ENCODE measurements at places on chromosomes 2 and 18.
A peak's percentile ranks its signal among the peaks of the same experiment; 100 is the strongest.

DNA sequence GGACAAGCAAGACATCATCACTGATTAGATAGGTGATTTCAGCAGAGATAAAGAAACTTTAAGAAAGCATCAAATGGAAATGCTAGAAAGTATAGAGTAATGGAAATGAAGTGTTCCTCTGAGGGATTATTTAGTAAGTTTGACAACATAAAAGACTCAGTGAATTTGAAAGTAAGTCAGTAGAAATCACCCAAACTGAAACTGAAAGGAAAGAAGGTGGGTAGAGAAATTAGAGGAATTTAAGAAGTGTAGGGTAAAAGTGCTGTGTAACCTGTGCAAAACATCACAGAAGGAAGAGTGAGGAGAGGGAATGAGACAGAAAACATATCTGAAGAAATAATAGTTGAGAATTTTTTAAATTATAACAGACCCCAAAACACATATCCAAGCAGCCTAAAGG is 343.1 kb downstream of the CBLN2 start:
- DNase-seq = no peak

GRCh38 chr18:80143881-80144280 is 34.8 kb downstream of the ADNP2 start:
- DNase-seq = no peak

DNA sequence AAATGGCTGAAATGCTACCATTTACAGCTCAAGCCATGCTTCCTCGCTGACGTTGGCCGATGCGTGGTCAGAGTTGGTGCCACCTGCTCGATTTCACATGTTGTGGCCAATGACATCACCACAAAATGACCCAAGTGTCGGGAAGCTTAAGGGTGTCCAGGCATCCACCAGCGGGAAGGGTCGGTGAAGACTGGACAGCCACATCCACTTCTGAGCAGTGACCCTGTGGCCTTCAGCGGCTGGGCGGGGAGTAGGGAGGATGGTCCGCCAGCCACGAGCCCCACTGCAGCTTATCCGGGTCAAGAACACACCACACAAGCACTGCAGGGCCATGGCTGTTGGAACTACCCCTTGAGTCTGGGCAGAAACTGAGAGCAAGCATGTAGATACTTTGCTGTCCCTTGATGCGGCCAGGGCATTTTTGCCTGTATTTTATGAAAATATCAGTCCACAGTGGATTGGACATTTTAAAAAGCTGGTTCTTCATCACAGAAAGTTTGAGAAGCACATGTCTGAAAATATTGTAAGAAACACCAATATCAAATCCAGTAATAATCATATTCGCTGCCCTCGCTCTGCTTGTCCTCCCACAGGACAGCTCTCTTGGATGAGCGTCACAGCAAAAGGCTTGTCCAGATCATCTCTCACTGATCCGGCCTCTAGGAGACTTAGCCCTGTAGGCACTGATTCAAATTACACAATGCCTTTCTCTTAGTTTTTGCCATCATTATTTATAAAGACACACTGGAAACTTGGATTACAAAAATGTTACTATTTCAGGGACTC is 174.0 kb downstream of the TWIST2 start:
- no peak for DNase-seq

DNA sequence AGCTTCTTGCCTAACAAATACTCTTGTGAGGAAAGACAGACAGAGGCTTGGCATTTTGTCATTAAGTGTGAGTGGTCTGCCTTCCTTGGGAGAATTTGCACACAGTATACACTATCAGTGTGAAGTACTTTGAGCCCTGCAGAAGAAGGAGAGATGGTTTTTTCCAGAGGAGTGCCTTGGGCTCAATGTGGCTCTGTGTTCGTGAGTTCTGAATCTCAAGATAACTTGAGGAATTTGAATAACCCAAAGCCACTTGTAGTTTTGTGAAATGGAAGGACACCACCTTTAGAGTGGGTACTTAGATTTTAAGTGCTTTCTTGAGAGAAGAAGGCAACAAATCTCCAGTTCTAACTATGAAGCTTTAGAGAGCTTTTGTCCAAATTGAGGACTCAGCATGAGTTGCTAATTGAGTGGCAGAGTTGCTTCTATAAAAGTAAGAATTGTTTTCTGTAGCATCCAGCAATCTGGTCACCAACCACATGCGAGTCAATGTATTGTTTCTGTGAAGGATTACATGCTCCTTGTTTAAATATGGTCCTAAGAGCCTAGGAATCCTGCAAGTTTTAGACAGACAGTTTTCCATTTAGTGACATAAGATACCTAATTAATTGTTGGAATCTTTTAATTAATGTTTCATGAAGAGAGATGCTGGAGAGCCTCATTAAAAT is 68.3 kb downstream of the BABAM2 start:
- no peak for DNase-seq

GRCh38 chr18:48818329-48819254 is 132.2 kb downstream of the SMAD7 start:
- no peak for DNase-seq

DNA sequence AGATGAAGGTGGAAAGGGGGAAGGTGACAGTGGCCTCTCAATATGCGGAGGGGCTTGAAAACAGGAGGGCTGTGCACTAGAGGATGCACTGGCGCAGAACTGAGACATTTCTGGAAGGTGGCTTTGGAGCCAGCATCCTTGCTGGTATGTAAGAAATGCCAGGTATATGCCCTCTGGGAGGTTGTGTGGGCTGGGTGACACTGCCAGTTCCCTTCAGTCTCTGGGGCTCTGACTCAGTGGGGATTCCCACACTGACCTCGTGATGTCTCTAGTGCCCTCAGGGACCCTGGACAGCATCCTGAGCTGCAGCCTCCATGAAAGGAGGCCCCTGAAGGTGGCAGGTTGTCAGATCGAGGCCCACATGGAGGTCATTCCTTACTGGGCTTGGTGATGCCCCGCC is 74.0 kb downstream of the AGAP1 start:
- DNase-seq = no peak

DNA sequence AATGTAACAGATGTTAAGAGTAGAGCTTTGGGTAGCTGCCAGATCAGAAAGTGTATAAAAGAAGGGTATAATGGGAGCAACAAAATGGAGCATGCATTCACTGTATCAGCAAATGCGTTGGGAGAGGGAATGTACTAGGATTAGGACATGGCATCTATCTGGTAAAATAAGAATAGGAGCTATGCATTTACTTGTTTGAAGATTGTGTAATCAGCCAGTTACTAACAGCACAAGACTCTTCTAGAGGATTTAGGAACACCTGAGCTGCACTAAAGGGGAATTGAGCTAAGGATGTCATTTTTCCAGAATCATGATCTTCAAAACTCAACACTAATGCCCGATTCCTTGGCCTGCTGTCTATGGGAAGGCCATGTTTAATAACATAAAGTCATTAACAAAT is 394.2 kb upstream of the TNP1 start:
- DNase-seq = no peak

- DNase-seq = no peak
These were observed 1265.0 kb upstream of the PIK3C3 start for GRCh38 chr18:40690062-40690461.

DNA sequence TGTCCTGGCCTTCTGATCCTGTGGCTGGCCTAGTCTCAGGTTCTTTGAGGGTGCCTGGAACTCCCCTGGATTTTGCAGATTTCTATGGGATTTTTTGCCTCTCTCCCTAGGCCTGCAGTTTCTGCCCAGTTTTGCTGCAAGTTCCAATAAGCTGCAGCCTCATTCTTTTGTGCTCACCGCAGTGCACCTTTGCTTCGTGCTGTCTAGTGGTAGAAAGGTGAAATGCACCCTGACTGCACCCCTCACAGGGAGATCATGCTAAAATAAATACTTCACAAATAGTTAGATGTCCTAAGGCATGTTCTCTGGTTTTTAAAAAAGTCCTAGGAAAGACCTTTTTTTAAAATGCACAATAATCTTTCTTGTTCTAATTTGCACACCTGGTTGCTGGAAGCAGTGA is 72.5 kb downstream of the GNAL start:
- DNase-seq = no peak

DNA sequence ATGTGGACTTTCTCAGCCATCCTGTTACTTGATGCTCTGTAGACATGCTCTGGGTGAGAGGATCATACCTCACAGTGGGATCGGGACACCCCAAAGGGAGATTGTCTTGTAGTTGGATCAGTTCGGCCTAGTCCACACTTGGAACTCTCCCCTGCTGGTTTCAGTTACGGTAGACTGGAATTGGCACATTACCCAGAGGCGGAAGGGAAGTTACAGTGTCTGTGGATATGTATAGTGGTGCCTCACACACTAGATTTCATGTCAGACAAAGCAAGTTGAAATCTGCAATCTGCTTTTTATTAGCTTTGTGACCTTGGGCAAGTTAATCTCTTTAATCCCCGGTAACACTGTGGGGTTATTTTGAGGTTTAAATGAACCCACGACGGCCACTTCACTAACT is 16.2 kb upstream of the CTAGE1 start:
- no peak for DNase-seq

DNA sequence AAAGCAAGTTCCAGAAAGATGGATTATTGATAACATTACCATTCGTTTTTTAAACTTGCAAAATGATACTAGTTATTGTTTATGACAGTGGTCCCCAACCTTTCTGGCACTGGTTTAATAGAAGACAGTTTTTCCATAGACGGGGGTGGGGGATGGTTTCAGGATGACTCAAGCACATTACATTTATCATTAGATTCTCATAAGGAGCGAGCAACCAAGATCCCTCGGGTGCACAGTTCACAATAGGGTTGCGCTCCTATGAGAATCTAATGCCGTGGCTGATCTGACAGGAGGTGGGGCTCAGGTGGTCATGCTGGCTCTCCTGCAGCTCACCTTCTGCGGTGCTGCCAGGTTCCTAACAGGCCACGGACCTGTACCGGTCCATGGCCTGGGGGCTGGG is 86.2 kb downstream of the BCL2 start:
- DNase-seq = no peak

GRCh38 chr2:15905267-15905645 is 35.1 kb upstream of the MYCN start:
- no peak for DNase-seq

DNA sequence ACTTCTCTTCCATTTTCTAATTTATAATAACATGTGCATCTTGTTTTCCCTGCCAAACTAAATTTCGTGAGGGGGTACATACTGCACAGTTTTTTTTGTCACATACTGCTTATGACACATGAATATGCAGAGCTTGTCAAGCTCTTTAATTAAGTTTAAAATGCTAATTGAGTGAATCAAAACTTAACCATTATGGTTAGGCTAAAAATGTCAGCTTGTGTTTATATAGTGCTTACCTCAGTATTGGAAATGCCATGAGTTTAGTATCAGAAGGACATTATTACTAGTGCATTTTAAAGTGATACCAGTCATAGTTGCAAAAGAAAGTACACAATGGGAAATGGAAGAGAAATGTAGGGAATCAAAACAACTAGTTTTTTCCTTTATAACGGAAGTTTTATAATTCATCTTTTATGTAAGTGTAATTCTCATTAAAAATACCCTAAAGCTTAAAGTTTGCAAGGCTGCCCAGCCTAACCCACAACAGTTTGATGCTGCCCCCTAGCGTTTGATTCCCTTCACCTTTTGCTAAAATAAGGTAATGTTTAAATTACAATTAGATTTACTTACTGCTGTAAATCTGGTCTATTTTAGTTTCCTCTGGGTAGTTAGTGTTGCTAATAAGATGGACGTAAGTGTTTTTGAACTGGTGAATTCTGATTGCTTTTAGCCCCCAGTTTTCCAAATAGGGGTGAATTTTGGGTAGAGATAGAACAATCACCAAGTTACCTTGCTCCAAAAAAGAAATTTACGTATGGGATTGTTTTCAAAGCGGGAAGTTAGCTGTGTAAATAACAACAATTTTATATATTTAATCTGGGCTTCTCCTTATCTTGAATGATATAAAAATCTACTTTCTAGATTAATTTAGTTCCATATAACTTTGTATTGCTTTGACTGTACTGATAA is 3.2 kb downstream of the SLC39A10 start:
- peak; percentile 90 for DNase-seq

- DNase-seq = no peak
These were observed 288.2 kb downstream of the CTNNA2 start for GRCh38 chr2:79801082-79801481.

- no peak for DNase-seq
These were observed 1760.4 kb upstream of the CELF4 start for GRCh38 chr18:39325973-39326372.

GRCh38 chr18:31659576-31660177 is 24.7 kb downstream of the B4GALT6 start:
- no peak for DNase-seq

GRCh38 chr2:201933792-201934237 is 99.8 kb upstream of the FZD7 start:
- no peak for DNase-seq

- DNase-seq = no peak
These were observed at the start of gene FHOD3 for GRCh38 chr18:36297417-36298125. Gene FHOD3, plus strand, starts transcription at chr18:36297713. Its CDS starts 123 bp downstream, at chr18:36297836.

DNA sequence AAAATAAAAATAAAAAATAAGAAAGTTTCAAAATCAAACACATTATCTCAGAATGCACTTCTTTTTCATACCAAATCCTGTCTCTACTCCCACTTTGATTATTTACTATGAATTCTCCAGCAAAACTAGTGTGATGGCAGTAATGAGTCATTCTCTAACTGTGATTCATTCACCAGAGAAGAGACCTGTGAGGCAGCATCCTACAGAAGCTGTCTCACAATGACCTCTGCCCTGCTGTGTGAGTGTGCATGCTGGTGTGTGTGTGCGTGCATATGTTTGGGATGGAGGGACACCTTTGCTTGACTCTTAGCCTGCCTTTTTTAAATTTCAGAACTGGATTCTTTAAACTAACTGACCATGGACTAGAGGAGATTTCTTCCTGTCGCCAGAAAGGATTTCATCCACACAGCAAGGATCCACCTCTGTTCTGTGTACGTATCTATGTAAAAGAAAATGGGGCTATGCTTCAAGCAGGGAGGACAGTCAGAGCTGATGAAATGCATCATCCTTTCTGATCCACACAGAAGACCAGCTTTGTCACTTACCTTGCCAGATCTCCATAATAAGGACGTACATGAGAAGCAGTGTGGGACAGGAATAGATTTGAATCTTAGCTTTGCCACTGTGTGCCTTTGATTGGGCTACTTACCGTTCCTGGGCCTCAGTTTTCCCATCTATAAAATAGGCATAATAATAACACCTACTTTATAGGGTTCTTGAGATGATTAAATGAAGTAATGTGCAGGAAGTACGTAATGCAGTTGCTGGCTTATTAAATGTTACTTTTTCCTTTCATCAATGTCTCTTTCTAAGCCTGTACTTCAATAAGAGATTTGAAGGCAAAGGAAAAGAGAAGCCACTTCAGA is 31.2 kb downstream of the STAMBP start:
- peak; percentile 14 for DNase-seq

DNA sequence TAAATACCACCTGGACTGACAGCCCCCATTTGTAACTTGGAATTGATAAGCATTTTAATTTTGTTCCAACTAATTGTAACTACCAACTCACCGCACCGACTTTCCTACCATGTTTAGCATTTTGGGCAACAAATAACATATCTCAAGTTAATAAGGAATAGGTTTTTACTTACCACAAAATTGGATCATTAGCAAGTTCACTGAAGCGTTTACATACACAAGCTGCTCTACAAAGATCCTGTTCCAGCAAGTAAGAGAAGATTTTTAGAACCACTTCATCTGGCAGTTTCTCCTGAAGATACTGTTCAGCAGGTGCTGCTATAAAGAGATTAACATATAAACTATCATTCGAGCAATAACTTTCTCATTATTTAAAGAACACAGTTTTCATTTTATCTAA is 55.7 kb downstream of the MSH6 start:
- DNase-seq = no peak

Measured in CD4-positive, alpha-beta T cell treated with Interleukin-2 at 100 ng/mL for 4 hours (primary cell).